ENCODE measurements at places on chromosomes 3 and 15. TPM values are rescaled to one million over a fixed set of nuclear protein-coding genes. Genes with fewer than 3 reads are reported as not detected.
A peak's percentile ranks its signal among the peaks of the same experiment; 100 is the strongest.

- no peak overlapping the region for H3K4me3 ChIP-seq
- no peak for DNase-seq
- no peaks in the 10 kb centered on the region for H3K36me3 ChIP-seq
Observed at GRCh38 chr3:132783152-132783551, 60.9 kb upstream of the NPHP3 start.

Gene CRABP1
- 0.40 TPM for polyA plus RNA-seq

DNA sequence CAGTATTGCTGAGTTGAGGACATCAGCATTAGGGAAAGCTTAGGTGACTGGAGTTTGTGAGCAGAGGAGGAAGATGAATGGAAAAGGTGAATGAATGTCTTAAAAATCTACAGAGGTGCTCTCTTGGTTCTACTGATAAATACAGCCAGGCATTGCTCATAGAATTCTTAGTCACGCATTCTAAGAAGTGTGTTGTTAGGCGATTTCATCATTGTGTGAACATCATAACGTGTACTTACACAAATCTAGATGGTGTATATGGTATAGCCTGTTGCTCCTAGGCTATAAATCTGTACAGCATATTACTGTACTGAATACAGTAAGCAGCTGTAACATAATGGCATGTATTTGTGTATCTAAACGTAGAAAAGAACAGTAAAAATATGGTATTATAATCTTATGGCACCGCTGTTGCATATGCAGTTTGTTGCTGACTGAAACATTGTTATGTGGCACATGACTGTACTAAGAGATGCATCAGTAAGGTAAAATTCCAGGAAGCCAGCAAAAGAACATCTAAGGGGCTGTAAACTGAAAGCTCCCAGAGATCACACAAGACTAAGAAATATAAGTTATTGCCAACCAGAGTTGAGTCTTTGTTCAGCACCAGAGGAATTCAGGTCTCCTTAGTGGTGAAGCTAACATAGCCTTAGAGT lies 42.9 kb upstream of the ASB14 start:
- DNase-seq: no peak
- H3K27me3 ChIP-seq: no peaks in the 10 kb centered on the region
- H3K27ac ChIP-seq: no peak overlapping the region

GRCh38 chr15:72982714-72983113 lies 69.5 kb upstream of the NEO1 start:
- no peak for DNase-seq
- H3K4me1 ChIP-seq: no peaks in the 10 kb centered on the region
- H3K4me3 ChIP-seq: no peak overlapping the region
- H3K36me3 ChIP-seq: no peaks in the 10 kb centered on the region
- H3K27ac ChIP-seq: no peak overlapping the region

- no peaks in the 10 kb centered on the region for H3K27me3 ChIP-seq
- DNase-seq: peak; percentile 78
- H3K36me3 ChIP-seq: no peaks in the 10 kb centered on the region
- H3K4me3 ChIP-seq: no peak overlapping the region
- H3K4me1 ChIP-seq: no peaks in the 10 kb centered on the region
Observed at GRCh38 chr3:50542177-50543034, 25.1 kb downstream of the C3orf18 start.

DNA sequence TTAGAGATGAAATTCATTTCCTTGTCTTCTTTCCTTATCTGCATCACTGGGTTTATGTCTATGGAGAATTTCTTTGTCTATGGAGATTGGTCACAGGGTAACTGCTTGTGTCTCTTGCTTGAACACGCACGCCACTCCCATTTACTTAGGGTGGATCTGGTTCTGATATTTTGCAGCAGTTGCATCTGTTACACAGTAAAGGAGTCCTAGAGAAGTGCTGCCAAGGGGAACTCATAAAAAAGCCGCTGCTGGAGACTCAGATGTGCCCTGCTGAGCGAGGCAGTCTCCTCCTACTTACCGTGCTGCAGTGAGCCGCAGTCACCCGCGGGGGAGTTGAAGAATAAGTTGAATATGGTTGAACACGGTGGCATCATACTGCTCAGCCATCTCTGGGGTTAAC lies 105.2 kb upstream of the KLHL25 start:
- no peaks in the 10 kb centered on the region for H3K36me3 ChIP-seq
- H3K4me1 ChIP-seq: no peaks in the 10 kb centered on the region
- no peak for DNase-seq
- H3K4me3 ChIP-seq: no peak overlapping the region
- no peaks in the 10 kb centered on the region for H3K27me3 ChIP-seq

DNA sequence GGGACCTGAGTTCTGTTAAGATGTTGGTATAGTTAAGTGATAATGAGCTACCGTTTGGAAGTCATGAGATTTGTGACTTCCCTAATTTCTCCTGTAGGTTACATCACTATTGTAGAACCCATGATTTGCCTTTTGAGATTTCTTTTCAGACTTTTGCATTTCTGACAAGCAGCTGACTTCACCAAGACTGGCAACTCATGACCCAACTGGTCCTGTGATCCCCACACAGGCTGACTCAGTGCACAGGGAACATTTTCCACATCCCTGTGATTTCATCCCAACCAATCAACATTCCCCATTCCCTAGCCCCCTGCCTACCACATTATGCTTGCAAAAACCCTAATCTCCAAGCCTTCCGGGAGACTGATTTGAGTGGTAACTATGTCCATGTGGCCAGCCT lies 242.1 kb upstream of the PDZRN3 start:
- no peaks in the 10 kb centered on the region for H3K36me3 ChIP-seq
- H3K27me3 ChIP-seq: no peaks in the 10 kb centered on the region
- H3K4me1 ChIP-seq: no peaks in the 10 kb centered on the region
- no peak for DNase-seq

All from ovary (tissue), 10 donors.